Foreskin keratinocyte (primary cell): ENCODE measurements at places on chromosomes 4 and X.
A peak's percentile ranks its signal among the peaks of the same experiment; 100 is the strongest.

- DNase-seq, result no peak
These were observed 202.0 kb upstream of the PCDH7 start for GRCh38 chr4:30518211-30518610.

DNA sequence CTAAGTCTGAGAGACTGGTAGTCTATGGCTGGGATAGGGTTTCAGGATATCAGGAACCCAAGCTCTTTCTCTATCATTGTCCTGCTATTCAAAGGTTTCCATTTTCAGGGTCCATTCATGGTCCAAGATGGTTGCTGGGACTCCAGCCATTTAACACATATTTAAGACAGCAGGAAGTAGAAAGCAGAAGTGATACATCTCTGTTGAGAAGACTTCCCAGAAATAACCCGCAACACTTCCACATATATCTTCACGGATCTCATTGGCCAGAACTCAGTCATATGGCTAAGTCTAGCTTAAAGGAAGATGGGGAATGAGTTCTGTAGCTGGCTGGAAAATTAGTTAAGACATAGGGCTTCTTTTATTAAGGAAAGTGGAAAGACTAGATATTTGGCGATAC is 23.8 kb downstream of the CTSO start:
- DNase-seq, result no peak

GRCh38 chr4:88728146-88728545 is 30.5 kb upstream of the NAP1L5 start:
- DNase-seq, result no peak

DNA sequence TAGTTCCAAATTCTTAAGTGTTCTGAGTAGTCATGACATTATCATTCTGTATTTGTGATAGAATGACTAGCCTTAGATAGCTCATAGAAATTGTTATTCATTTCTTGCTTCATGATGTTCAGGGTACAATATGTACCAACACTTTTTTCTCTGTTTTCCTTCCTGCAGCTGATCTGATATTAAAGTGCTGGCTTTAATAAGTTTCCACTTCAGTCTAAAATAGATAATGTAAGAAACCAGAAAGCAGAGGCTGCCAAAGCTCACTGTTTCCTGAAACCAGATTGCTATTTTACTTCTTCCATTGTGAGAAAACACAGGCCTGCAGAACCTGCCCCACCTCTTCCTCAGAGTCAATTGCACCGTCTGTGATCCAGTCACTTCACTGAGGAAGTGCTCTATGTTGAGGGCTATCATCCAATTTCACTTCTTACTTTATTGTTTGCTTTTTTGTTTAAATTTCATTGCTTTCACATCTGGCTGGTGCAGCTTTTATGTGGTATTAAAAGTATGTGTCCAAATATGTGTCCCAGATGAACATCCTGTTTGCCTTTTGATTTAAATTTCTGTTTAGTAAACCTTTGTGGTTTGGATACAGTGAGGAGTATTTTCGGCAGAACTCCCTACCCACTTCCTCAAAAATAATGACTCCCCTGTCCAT is 652.1 kb downstream of the ANKRD50 start:
- DNase-seq, result peak; percentile 81

- DNase-seq, result no peak
These were observed 276.9 kb upstream of the PCDH7 start for GRCh38 chr4:30443289-30443688.

- peak; percentile 47 for DNase-seq
These were observed 58.2 kb upstream of the DKK2 start for GRCh38 chr4:107094332-107094731.

DNA sequence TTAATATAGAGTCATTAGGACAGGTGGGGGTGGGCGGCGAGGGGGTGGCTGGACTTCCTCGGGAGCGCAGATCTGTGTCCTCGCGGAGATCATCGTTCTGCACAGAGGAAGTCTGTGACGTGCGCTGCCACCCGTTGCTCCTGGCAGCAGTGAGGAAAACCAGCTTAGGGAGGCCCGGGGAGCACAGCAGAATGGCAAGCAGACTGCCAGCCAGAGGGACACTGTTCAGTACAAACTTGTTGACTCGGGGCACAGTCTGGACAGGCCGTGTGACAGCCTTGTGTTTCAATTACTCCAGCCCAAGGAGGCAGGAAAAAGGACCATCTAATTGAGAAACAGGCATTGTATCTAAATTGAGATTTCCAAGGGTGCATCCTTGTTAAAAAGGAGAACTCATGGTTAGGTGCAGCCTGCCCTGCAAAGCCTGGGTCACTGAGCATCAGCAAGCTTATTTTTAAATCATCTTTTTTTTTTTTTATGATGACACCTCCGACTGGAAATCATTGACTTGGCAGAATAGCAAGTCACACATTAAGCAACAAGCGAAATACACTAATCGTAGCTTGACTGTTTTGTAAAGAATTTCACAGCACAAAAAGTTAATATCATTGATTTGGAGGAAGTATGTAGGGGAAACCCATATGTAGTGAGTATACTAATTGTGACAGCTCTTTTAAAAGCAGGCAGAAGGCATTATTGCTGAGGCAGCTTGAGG is 512.0 kb upstream of the FAT1 start:
- no peak for DNase-seq

- DNase-seq, result peak; percentile 77
These were observed 1.2 kb upstream of the QDPR start for GRCh38 chr4:17512973-17513665.

GRCh38 chrX:21705225-21705624 is 47.1 kb upstream of the KLHL34 start:
- DNase-seq, result no peak

DNA sequence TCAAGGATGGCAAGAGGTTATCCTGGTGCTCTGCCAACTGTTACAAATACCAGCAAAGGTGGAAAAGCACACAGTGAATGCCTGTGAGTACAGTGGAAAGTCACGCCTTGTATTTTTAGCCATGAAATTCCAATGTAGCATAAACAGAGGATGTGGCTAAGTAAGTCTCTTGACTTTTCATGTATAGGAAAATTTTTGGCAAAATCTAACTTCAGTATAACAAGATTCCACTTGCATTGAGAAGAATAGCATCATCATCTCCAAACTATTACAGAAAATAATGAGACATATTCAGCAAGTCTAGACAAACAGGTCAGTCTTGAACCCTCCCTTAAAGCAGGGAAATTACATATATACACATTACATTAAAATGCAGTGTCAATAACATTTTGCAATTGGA is 7.9 kb downstream of the SLC10A6 start:
- DNase-seq, result peak; percentile 99

GRCh38 chr4:57149833-57150232 is 39.6 kb upstream of the IGFBP7 start:
- DNase-seq, result no peak

DNA sequence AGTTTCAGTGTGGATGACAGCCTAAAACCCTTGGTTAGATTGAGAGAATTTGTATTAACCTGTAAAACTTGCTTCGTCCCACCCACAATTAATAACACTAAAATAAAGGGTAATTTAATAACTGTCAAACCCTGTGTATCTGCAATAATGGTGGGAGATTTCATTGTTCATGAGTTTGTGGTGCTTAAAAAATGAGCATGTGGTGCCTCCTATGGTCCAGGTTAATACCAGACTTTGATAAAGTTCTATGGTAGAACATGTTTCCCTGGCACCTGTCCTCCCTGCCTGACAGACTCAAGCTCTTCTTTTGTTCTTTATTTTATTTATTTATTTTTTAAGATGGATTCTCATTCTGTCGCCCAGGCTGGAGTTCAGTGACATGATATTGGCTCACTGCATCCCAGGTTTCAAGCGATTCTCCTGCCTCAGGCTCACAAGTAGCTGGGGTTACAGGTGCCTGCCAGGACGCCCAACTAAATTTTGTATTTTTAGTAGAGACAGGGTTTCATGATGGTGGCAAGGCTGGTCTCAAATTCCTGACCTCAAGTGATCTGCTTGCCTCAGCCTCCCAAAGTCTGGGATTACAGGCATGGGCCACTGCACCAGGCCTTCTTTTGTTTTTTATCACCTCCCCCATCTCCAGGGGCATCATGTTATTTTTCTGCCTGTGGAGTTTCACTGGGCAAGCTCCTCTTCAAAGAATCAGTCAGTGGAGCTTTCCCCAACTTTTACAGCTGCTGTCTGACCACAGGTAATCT is 289.2 kb downstream of the NR3C2 start:
- DNase-seq, result no peak

- DNase-seq, result peak; percentile 87
These were observed 147.2 kb upstream of the BANK1 start for GRCh38 chr4:101643186-101643837.

- DNase-seq, result no peak
These were observed 150.6 kb downstream of the RASL11B start for GRCh38 chr4:53012738-53013137.

GRCh38 chr4:152640058-152640921 is 39.5 kb downstream of the TMEM154 start:
- DNase-seq, result no peak
